Cardiac septum (tissue), 1 donor: ENCODE measurements at places on chromosomes 6 and 20.

GRCh38 chr20:46027245-46027853, 1.7 kb upstream of the SLC12A5 start:
- no peak for DNase-seq

GRCh38 chr20:608970-609369, 1.1 kb downstream of the TCF15 start:
- no peak for DNase-seq

DNA sequence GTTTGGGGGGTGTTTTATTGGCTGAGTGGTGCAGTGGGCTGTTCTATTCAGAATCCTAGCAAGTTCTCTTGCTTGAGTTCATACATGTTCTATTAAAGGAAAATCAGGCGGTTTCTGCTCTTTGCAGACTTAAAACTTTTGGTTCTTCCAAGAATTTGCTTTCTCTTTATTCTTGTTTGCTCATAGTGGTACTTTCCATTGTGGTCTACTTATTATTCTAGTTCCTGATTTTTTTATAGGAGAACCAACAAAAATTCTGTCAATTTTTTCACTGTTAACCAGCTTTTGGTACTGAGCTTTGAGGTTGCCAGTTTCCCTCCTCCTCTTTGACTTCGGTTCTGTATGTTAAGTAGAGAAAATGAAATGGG, 6.7 kb downstream of the AFDN start:
- no peak for DNase-seq

DNA sequence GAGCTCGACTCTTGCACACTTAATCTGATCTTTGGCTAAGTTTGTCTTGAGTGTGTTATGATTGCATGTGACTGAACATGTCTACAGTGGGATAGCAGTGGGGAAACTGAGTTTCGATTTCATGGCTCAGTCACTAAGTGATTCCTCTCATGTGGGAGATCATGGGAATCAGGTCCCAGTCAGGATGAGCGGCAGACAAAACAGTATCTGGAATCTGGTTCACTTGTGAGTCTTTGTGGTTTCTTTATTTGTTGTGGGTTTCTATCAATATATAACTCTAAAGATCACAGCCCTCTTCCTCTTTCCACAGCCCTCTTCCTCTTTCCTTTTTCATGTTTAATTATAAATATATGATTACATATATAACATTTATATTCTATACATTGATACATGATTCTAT, 4.0 kb downstream of the RPP21 start:
- no peak for DNase-seq

DNA sequence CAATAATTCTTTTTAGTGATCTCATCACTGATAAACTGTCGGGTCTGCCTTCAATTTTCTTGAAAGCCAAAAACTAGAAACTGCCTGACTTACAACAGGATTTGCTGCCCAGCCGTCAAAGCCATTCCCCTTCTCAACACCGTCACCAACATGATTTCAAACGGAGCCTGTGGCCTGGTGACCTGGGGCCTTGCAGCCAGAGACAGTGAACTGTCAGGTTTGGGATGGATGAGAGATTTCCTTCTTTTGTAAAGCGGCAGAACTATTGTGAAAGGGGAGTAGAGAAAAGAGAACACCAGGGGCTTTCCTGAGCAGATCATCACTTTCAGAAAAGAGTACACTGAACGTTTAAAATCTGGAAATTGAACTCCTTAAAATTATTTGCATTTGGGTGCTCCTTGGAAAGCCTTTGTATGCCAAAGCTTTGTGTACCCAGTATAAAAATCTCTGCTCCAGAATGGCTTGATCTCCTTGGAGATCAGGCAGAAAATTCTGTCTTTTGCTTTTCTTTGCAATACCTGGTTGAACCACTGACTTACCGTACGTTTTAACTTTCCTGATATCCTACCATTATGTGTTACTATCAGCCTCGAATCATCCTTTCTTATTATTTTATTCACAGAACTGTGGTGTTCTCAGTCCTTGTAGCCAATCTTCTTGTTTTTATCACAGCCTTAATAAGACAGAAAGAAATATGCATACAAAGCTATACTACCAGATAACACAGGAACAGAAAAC, 125.2 kb downstream of the PACRG start:
- no peak for DNase-seq

GRCh38 chr20:4050203-4050980, 35.0 kb upstream of the RNF24 start:
- no peak for DNase-seq
